ENCODE measurements at places on chromosomes 1 and 21. TPM values are rescaled to one million over a fixed set of nuclear protein-coding genes. Genes with fewer than 3 reads are reported as not detected.

The BRINP2 gene
- not detected for total RNA-seq

The OR2L8 gene
- 0.29 TPM for total RNA-seq

The OR2T11 gene
- total RNA-seq, result not detected

The LIX1L gene
- total RNA-seq, result 45.8 TPM

The TRNP1 gene
- not detected for total RNA-seq

The CD1E gene
- not detected for total RNA-seq
